ENCODE measurements at places on chromosomes 5 and 9.

DNA sequence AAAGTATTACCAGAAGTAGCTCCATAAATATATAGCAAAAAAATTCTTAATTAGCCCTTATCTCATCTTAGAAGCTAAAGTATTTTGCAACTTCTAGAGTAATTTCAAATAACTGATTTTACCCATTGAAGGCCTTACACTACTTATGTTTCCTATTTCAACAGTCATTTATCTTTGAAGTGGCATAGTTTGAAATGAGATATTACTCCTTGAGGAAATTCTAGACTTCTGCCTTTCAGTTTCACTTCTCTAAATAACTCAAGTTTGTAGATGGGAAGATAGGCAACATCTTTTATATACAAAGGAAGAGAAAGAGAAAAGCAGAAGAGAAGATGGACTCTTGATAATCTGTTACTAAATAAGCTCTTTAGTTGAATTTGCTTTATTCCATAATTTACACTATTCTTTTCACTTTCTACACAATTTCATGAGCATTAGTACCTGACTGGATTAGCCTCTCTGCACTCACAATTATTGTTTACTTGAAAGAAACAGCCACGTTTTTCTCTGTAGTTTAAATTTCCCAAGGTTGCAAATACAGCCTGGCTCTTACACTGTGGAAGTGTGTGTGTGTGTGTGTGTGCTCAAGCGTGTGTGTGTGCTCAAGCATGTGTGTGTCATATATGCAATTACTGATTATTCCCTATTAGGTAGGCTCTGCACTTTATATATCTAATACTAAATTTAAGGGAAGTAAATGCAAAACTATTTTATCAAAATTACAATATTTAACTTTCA is 60.6 kb upstream of the EMB start:
- no peak for DNase-seq

- no peak for DNase-seq
These were observed 136.3 kb upstream of the BASP1 start for GRCh38 chr5:17081142-17081541.

GRCh38 chr5:32172923-32173266 is 1.2 kb downstream of the GOLPH3 start:
- DNase-seq: no peak

GRCh38 chr9:128043467-128043868 is 23.7 kb downstream of the NAIF1 start:
- DNase-seq: no peak

All from stimulated activated CD8-positive, alpha-beta memory T cell treated with anti-CD3 and anti-CD28 coated beads, Interleukin-12 subunit alpha, Interleukin-12 subunit beta, amount 100 ng/mL, for 4 hours (primary cell).